ENCODE measurements at places on chromosomes 7 and 10.

DNA sequence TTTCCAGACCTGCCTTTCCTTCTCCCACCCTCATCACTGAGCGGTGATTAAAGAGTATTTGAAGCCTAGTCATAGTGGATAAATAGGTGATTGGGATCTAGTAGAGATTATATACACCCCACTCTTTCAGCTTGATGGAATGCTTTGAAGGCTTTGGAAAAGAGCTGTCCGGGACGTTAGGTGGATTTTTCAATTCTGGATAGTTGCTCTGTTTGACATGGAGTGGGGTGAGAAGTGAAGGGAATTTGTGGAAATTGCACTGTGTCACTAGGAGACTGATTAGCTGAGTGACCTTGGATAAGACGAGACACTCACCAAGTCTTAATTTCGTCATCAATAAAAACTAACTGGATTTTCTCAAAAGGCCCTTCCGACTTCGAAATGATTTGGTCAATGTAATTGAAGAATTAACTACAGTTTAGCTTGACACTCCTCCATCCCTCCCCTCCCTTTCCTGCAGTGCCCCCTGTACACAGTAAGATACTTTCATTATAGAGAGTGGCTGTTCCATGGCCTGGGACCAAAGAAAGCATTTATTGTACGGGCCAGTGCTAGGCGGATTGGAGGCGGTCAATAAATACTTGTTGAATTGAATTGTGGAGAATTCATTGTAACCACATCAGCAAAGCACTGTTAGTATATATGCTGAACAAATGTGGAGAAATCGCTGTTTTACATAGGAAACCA lies 962 bp downstream of the ZKSCAN1 start:
- DNase-seq, result no peak

GRCh38 chr7:51267169-51267568 lies 49.4 kb downstream of the COBL start:
- no peak for DNase-seq

DNA sequence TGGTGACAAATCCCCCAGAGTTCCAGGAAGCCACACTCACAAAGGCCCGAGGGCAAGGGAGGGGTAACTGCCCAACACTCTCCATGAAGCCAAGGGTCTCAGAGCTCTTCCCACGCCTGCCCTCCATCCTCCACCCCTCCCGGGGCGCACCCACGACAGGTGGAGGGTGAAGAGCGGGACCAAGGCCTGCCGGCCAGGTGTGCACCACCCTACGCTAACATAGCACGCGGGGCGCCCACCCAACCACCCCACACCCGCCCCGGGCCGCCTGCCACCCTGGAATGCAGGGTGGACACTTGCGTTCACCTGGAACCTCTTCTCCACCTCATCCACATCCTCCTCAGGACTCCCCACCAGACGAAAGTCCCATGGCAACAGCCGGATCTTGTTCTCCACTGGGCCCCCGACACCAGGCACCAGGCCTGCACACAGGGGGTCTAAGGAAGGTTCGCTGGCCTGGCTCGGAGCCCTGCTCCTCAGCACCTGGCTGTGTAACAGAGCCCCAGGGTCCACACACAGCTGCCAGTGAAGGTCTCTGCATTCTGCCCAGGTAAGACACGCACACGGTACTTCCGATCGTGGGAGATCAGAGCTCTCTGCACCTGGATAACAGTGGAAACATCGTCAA lies 32.7 kb downstream of the MAD1L1 start:
- DNase-seq, result no peak

GRCh38 chr10:71666639-71667386 lies 52.8 kb downstream of the C10orf105 start:
- no peak for DNase-seq

DNA sequence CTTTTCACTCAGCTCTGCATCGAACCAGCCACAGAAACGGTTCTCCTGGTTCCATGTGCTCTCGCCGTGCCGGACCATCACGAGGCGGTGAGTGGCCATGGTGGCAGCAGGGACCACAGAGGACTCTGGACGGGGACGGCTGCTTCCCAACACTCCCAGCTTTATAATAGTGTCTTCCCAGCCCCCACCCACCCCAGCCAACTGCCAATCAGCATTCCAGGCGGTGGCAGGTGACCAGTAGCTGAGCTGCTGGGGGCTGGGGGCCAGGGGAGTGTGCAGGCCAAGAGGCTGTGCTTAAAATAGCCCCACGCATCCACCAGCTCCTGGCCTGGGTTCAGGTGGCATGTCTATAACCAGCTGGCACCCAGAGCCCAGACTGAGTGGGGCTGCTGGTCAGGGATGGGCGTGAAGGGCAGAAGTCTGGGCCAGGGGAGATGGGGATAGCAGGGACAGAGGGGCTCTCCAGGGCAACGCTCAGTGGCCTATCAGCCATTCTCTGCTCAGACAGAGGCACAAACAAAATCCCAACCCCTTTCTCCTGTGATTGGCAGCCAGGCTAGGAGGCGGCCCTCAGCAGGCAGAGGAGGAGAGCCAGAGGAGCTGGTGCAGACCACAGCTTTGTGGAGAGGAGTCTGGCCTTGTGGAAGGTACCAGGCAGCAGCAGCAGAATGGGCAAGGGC lies at the start of gene PGAM2:
PGAM2 (minus strand) TSS at position 137 of the 680 bp plus-strand sequence; CDS start at position 99, 38 bp downstream.
- no peak for DNase-seq

DNA sequence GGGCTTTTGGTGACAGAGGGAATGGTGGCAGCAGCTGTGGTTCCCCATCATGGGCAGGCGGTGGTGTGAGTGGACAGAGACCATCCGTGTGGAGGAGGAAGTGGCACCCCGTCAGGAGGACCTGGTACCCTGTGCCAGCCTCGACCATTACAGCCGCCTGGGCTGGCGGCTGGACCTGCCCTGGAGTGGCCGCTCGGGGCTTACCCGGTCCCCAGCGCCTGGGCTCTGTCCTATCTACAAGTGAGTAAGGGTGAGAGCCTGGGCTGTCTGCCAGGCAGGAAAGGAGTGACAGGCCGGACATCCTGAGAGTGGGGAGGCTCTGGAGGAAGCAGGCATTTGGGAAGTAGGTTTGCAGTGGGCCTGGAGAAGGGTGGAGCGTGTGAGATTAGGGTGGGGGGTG lies 2.9 kb upstream of the ZNF467 start:
- DNase-seq, result no peak

DNA sequence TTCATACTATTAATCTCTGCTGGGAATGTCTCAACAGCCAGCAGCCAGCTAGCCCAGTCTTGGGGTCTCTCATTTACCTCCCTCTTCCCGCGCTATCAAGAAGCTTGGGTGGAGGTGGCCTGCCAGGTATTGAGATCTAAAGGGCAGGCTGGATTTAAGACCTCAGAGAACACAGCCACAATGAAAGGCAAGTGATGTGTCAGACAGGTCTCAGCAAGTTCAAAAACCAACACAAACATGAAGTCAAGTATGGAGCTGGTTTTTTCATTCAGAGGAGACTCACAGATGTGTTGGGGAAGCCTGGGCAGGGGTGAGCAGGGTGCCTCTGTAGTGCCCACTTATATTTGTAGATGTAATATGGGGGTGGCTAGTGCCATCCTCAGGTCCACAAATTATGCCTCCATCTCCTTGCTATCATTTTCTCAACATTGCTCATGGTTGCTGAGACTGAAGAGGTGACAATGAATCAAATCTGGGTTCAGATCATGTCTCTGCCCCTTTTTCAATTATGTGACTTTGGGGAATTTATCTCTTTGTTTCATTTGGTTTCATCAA lies 27.7 kb upstream of the CROT start:
- no peak for DNase-seq

- DNase-seq, result no peak
Observed at GRCh38 chr7:30850426-30850825, 61.2 kb upstream of the AQP1 start.

Data from cortex of kidney (tissue), 1 donor.